ENCODE measurements at places on chromosomes 2 and 18.

- no peak for DNase-seq
Observed at GRCh38 chr2:32745191-32745590, 117.3 kb downstream of the TTC27 start.

- DNase-seq, result no peak
Observed at GRCh38 chr2:218166791-218167190, at the start of gene CXCR1. CXCR1 (minus strand) TSS chr2:218166962; CDS start chr2:218165211, 1,751 bp downstream.

DNA sequence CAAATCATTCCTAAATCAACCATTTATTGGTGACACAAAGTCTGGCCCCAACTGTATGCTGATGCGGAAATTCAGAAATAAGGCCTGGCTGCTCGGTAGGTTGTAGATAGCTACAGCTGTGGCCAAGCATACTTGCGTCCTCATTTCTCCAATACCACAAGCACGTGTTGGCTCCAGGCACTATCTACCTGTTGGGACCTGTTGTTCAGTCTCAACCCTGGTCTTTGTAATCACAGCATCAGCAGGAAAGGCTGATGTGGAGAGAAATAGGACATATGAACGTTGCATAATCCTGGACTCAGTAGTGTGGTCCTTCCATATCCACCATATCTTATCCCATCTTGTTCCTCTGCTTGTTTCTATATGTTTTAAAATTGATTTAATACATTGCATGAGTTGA lies 212.6 kb downstream of the PMAIP1 start:
- no peak for DNase-seq

GRCh38 chr2:147511491-147511948 lies 333.3 kb upstream of the ACVR2A start:
- no peak for DNase-seq

GRCh38 chr2:231393149-231394131 lies 2.1 kb upstream of the B3GNT7 start:
- DNase-seq, result no peak

DNA sequence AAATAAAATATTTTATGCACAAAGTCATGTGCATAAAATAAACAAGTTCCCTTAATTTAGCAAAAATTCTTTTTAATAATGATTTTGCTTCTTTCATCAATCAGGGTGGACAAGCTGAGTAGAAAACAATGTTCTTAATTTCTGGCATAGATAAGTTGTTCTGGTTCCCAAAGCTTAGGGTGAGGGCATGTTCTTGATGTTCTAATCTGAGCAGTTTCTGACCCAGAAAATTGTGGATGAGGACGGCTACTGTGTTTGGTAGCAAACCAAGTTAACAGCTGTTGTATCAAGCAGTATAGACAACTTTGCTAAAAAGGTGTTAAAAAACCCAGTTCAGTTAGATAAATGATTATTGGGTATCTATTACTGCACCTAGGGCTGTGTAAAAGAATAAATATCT lies 158.9 kb downstream of the PDE1A start:
- DNase-seq, result no peak

- DNase-seq, result no peak
Observed at GRCh38 chr2:34936089-34936488, 1337.0 kb upstream of the FAM98A start.
